NCI-H1092 (cell line): ENCODE measurements at places on chromosomes 6 and 20.

DNA sequence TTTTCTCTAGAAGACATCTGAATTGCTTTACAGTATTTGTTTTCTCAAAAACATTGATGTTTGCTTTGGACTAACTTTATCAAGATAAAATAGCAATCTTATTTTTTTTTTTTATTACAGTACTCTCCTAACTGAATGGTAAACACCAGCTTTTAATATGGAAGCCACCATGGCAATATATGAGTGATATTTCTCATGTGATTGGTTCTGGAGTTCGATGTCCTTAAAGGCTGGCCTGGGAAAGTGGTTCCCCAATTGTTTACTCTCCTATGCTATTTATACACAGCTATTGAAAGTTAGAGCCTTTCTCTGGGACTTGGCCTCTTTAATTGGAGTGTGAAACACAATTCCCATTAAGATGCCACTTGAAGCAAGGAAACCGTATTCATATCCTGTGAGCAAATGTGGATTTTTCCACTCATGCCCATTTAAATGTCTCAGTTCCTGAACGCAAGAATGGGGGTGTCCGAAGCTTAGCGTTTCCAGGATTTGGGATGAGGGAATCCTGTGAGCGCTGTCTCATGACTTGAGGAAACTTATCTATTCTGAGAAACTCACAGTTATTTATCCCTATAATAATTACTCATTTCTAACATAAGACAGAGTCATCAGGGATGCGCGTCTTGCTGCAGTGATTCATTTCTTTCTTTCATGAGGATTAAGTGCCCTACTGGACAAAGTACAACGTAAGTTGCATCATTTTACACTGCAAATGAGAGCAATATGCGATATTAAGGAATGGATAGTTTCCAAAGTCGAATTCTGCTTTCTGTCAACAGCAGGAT is 143.3 kb upstream of the PREP start:
- no peak for DNase-seq

DNA sequence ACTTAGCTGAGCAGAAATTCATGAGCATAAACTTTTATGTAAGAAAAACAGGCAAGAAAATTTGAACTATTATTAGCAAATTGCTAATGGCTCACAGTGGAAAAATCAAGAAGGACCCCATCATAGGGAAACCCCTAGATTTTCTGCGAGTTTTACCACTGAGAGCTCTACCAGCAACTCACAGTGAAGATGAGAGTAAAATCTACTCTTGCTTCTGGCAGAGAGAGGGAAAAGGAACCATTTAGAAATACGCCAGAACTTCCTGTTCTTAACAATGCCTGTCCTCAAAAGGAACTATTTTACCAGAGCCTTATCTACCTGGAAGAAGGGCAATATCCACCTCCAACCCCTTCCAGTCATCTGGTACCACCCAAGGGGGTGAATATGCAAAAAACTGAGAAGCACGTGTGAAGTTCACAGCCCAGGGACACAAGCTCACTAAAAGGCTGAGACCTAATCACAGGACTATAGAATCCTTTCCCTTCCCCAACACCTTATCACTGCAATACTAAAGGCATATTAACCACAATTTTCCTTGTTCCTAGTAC is 34.4 kb upstream of the ASF1A start:
- no peak for DNase-seq

- no peak for DNase-seq
Measured at GRCh38 chr20:49214571-49214970, 4.6 kb upstream of the DDX27 start.

- DNase-seq, result no peak
Measured at GRCh38 chr6:111265842-111266241, 178.5 kb downstream of the SLC16A10 start.

DNA sequence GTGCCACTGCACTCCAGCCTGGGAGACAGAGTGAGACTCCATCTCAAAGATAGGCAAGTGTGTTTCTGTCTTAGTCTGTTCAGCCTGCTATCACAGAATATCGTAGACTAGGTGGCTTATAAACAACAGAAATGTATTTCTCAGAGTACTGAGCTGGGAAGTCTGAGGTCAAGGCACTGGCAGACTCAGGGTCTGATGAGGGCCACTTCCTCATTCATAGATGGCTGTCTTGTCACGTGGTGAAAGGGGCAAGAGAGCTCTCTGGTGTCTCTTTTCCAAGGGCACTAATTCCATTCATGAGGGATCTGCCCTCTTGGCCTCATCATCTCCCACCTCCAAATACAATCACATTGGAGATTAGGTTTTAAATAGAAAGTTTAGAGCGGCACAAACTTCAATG is 95.6 kb upstream of the PHACTR3 start:
- no peak for DNase-seq

GRCh38 chr6:105678516-105678915 is 275.6 kb upstream of the PREP start:
- DNase-seq, result no peak

- no peak for DNase-seq
Measured at GRCh38 chr6:133705731-133706130, 183.2 kb upstream of the TCF21 start.

- no peak for DNase-seq
Measured at GRCh38 chr6:43740321-43740960, 29.6 kb upstream of the VEGFA start.
